GM23338 (cell line): ENCODE measurements at places on chromosomes 2 and 18. TPM values are rescaled to one million over a fixed set of nuclear protein-coding genes. Genes with fewer than 3 reads are reported as not detected.

- no peak overlapping the region for H3K27ac ChIP-seq
- no peak for DNase-seq
- no peaks in the 10 kb centered on the region for H3K4me1 ChIP-seq
- no peak overlapping the region for H3K4me3 ChIP-seq
- H3K36me3 ChIP-seq, result no peaks in the 10 kb centered on the region
- no peaks in the 10 kb centered on the region for H3K27me3 ChIP-seq
These were observed 60.6 kb downstream of the INHBB start for GRCh38 chr2:120406566-120406965.

MERTK gene
- total RNA-seq, result 8.7 and 9.0 TPM in 2 replicates

FAM161A gene
- total RNA-seq, result 13.1 and 16.2 TPM in 2 replicates

GRCh38 chr2:179049546-179050311, at the start of gene CCDC141:
Gene CCDC141 (minus strand): TSS chr2:179050137. CDS start chr2:179049941, 196 bp downstream.
- DNase-seq, result no peak
- 0 out of 2 replicates have a peak, but pooled peaks cover 9% of the 10 kb centered on the region for H3K36me3 ChIP-seq
- H3K4me3 ChIP-seq, result peak within 1 kb of the TSS; percentile 45
- H3K4me1 ChIP-seq, result peaks cover 50% of the 10 kb centered on the region
- no peaks in the 10 kb centered on the region for H3K27me3 ChIP-seq

DNA sequence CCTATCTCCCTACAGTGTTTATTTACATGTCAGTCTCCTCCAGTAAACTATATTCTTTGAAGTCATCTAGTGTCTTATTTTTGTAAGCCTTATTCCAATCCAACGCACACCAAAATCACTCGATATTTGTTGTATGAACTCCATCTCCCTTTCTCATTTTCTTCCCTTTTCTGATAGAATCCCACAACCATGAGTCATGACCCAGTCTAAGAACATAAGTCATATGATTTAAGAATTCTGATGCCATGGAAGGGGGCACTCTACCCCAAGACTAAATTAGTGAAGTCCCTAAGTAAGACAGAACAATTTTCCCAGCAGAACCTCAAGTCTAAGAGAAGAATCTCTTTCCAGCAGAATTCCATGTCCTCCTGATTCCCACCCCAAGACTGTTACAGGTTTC, 5.4 kb downstream of the CHMP3 start:
- no peak overlapping the region for H3K27ac ChIP-seq
- H3K36me3 ChIP-seq, result 0 out of 2 replicates have a peak, but pooled peaks cover 3% of the 10 kb centered on the region
- no peaks in the 10 kb centered on the region for H3K27me3 ChIP-seq
- no peak overlapping the region for H3K4me3 ChIP-seq
- peaks cover 15% of the 10 kb centered on the region for H3K4me1 ChIP-seq
- DNase-seq, result no peak

C2orf68 gene
- 26.8 and 32.4 TPM in 2 replicates for total RNA-seq
